Esophagus squamous epithelium (tissue), 5 donors: ENCODE measurements at places on chromosomes 1 and 21. TPM values are rescaled to one million over a fixed set of nuclear protein-coding genes. Genes with fewer than 3 reads are reported as not detected.

- no peak for DNase-seq
These were observed 60.0 kb downstream of the NRIP1 start for GRCh38 chr21:15004721-15005370.

GRCh38 chr1:8213676-8214075, 104.2 kb upstream of the SLC45A1 start:
- DNase-seq: no peak

GRCh38 chr1:231666937-231667608, 40.5 kb downstream of the DISC1 start:
- no peak for DNase-seq

- no peak for DNase-seq
These were observed 23.5 kb downstream of the GJA5 start for GRCh38 chr1:147736883-147737282.

DNA sequence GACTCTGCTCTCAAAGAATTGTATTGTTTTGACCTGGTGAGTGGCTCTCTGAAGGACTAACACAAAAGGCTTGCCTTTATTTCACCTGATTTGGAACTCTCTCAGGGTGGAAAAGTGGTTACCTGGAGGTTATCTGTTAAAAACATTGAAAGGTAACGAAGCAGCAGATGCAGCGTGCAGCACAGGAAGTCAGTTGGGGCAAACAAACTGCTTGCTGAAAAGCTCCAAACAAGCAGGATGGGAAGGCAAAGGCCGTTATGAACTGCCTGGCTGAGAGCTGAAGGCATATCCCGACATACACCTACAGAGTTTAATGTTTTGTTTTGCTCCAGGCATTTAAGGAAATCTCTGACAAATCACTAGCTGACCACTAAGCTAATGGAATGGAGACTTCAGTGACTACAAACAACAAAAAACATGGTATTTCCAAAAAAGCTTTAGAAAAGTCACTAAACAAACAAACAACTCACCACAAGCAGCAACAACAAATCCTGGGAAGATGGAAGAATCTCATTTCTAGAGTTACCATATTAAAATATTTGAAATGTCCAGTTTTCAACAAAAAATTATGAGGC, 44.3 kb upstream of the BATF3 start:
- no peak for DNase-seq

- no peak for DNase-seq
These were observed 24.6 kb downstream of the HMGN2 start for GRCh38 chr1:26496861-26497260.

DNA sequence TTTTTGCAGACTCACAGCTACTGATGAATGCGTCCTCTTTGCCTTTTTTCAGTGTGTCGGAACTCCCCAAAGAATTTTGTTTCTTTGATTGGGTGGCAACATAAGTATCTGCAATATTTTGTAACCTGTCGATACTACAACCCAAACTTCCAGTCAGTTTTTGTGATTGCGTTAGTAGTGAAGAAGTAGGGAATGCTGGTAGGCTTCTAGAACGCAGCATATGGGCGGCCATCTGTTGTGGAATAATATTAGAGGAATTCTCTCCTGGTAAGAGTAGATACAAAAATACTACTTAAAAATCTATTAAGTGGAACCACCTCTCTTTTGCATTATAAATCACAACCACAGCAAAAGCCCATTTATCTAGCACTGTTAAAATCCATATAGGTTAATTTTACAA, 107.4 kb downstream of the LYST start:
- DNase-seq: no peak

DNA sequence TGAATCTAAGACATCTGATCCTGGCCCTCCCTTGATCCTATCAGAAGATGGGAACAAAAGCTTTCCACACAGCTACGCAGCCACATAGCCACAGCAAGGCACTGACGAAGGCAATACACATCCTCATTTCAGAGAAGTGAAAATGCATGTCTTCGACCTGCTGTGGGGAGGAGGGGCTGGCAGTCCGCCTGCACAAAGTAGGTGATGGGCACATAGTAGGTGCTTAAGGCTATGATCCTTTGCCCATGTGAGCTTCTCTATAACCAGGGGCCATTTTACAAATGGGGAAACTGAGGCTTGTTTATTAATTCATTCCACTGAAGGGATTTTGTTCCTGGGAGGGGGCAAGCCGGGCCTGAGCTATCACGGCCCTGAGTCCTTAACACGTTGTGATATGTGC, 94.2 kb downstream of the PAX7 start:
- no peak for DNase-seq

DNA sequence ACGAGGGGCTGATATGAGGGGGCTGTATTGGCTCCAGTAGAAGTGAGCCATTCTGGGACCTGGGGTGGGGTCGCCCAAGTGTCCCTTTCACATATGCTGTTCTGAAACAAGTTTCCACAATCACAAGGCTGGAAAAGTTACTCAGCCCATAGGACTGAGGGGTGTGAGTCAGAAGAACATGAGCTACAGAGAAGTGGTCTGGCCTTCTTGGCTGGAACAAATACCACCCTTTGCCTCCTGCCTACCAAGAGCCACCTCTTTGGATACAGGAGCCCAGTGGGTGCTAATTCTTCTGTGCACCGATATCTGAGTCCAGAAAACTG, 42.4 kb downstream of the MEF2D start:
- no peak for DNase-seq

- DNase-seq: no peak
These were observed 31.4 kb upstream of the PCBP3 start for GRCh38 chr21:45611939-45612664.

- no peak for DNase-seq
These were observed 24.1 kb downstream of the THRAP3 start for GRCh38 chr1:36248250-36248894.

The TBX19 gene
- total RNA-seq: 0.53 TPM

The PEAR1 gene
- total RNA-seq: 3.6 TPM

The PRR9 gene
- total RNA-seq: not detected

The CRNN gene
- total RNA-seq: 5,310 TPM

The GPR25 gene
- total RNA-seq: not detected

The PRAMEF18 gene
- total RNA-seq: not detected
